ENCODE measurements at places on chromosomes 3 and 15. TPM values are rescaled to one million over a fixed set of nuclear protein-coding genes. Genes with fewer than 3 reads are reported as not detected.
A peak's percentile ranks its signal among the peaks of the same experiment; 100 is the strongest.

DNA sequence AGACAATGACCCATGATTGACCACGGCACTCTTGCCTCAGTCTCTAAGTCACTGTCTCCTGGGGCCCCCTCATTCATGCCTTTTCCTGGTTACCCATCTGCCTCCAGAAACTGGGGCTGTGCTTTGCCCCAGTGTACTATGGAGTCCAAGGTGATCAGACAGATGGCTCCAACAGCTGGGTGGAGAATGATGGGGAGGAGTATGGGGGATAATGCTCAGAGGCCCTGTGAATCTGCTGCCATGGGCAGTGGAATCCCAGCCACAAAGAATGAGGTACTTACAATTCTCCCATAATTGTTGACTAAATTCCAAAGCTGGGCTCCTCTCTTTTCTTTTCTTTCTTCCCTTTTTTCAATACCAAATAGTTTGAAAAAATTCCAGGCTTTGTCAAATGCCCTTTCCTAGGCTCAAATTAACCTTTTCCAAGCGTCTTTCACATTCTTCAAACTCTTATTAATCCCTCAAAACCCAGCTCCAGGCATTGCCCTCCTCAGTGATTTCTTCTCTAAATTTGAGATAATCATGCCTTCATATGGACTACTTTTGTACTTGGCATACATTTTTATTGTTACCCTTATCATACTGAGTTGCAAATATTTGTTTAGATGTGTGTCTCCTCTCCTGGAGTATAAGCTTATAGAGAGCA lies 148.5 kb upstream of the ICE2 start:
- DNase-seq: no peak

DNA sequence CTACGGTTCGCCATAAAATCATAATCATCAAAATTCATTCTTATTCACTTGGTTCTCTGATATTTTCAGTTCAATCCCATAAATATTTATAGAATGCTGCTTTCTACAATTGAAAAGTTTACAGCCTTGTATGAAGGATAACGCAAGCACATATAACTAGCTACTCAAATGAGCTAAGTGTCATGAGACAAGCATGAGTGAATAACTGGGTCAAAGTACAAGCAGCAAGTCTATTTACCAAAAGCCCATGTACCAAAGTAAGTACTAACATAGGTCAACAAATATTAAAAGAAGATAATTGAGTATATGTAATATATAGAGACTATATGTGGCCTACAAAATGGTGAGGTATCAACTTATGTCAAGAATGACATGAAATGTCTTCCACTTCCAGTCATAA lies 596.6 kb downstream of the GBE1 start:
- no peak for DNase-seq

- DNase-seq: no peak
Observed at GRCh38 chr3:140702281-140702680, 24.4 kb downstream of the TRIM42 start.

DNA sequence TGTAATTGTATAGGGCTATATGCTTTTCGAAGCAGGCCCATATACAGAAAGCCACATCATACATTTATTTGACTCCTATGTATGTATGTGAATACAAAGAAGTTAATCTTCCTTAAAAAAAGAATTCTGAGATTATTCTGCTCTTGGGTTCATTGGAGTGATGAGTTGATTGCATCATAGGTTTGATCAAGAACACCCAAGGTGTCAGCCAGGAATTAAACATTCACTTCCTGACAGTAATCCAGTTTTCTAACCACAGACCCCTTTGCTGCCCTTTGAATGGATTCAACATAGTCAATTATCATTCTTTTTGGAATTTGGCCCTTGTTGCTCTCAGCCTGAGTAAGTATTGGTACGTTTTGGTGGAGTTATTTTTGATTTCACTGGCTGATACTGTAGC lies 225.6 kb downstream of the CACNA2D3 start:
- no peak for DNase-seq

DNA sequence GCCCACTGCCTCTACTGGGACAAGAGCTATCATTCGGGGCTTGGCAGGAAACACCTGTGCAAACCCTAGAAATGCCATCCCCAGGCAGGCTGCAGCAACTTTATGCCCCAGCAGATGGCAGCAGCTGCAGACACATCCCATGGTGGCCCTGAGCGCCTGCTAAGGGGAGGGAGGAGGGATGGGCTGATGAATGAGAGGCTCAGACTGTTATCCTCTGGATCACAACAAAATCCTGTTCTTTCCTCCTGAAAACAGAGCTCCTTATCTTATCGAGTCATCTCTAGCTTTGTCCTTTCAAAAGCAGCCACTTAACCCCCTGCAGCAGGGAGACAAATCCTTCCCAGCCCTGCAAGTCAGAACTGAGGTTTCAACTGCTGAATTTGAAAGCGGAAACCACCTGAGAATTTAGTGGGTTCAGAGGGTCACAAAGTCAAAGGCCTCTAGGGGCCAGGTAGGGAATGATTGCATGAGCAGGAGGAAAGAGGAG lies 90.6 kb upstream of the PROK2 start:
- peak; percentile 85 for DNase-seq

DNA sequence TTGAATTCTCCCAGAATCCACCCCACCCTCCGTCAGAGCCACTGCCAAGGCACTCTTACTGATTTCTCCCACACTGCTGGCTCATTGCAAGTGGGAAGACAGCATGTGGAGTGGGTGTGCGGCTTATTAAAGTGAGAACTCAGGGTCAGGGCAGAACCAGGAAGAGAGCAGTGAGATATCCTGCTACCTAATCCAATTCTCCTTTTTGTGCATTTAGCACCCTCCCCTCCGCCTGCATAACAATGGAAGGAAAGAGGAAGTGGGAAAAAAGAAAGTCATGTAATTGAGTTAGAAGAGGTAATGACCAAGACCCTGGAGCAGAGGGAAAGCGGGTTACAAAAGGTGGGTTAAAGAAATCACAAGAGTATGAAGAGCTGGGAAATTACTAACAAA lies 27.8 kb upstream of the PIK3CB start:
- DNase-seq: no peak

GRCh38 chr3:66722675-66723074 lies 221.9 kb upstream of the LRIG1 start:
- DNase-seq: no peak

GRCh38 chr3:182435860-182436259 lies 357.4 kb upstream of the ATP11B start:
- no peak for DNase-seq

DNA sequence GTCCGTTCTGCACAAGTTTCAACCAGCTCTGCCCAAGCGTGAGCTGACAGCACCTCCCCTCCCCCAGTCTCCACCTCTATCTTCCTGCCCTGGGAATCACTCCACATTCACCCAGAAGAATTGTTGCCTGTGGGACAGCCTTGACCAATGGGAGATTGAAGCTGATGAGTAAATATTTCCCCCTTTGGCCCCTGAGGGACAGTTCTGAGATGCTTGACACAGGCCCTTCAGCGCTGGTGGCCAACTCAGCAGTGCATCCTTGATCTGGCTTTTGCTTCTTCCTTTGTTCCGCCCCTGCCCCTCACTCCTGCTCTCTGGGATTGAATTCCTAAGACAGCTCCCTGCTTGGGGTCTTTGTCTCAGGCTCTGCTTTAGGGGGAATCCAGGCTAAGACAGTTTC lies 13.1 kb upstream of the SKIC8 start:
- no peak for DNase-seq

Gene GOLGA6L7
- total RNA-seq: not detected

Gene RASL12
- 23.0 TPM for total RNA-seq

Gene SLC51B
- 0.53 TPM for total RNA-seq

Gene POPDC2
- total RNA-seq: 4.9 TPM

Gene UBAP1L
- total RNA-seq: 13.4 TPM

Gene HRG
- total RNA-seq: not detected
